Amniotic epithelial cell (primary cell): ENCODE measurements at places on chromosomes 5 and 9.

DNA sequence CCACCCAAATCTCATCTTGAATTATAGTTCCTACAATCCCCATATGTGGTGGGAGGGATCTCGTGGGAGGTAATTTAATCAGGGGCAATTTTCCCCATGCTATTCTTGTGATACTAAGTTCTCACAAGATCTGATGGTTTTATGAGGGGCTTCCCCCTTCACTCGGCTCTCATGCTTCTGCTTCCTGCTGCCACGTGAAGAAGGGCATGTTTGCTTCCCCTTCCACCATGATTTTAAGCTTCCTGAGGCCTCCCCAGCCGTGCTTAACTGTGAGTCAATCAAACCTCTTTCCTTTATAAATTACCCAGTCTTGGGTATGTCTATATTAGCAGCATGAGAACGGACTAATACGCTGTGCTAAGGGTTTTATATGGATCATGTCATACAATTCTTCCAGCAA, 72.3 kb downstream of the TLE4 start:
- no peak for DNase-seq

DNA sequence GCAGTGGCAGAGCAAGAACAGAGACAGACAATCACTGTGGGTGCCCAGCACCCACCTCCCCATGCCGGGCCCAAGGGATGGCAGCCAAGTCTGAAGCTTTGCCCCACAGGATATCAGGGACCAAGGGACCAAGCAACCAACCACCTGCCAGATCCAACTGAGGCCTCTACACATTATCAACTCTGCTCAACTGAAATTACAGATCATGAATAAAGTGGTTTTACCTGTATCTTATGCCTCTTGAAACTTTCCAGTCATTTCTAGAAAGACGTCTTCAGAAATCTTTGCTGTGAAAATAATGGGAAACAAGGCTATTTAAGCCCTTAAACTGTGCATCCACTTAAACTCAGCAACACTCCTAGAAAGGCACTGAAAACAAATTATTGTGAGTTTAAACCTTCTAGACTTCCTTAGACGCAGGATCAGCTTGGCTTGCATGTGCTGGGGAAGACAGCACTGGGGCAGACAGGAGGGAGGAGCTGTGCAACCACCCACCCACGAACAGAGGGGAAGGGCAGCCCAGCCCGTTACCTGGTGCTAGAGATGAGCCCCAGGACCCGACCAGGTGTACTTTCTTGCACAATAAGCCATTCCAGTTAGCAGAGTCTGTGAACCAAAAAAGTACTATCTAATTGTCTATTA, 80.0 kb downstream of the SEMA4D start:
- DNase-seq: no peak

- DNase-seq: no peak
Measured at GRCh38 chr5:17436761-17437221, 61.2 kb upstream of the TAF11L2 start.

DNA sequence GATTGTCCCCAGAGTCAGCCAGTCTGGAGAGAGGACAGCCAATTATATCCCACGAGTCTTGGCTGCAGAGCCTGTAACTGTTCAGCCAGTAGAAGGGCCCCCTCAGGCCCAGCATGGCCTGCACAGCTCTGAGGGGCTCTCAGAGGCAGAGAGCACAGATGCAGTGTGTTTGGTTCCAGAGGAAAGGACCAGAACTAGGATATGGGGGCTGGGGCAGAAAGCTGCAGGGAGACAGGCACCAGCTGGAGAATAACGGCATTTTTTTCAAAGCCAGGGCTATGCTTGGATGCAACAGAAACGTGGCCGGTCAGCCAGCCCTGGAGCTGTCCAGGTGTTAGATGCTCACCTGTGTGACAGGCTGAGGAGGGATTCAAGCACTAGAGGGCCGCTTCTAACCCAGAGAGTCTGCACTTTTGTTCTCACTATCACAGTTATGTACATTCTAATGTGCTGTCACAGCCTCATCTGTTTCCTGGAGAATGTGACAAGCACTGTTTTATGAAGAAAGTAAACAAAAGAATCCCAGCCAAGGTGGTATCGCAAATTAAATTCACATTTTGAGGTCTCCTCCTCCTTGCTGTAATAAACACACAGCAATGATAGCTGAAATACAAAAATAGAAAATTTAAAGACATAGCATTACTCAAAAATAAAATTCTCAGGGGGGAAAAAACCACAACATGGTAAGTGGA, 96.5 kb downstream of the GABBR2 start:
- DNase-seq: no peak

- peak; percentile 20 for DNase-seq
Measured at GRCh38 chr9:100473276-100474081, 530 bp downstream of the TMEFF1 start.

DNA sequence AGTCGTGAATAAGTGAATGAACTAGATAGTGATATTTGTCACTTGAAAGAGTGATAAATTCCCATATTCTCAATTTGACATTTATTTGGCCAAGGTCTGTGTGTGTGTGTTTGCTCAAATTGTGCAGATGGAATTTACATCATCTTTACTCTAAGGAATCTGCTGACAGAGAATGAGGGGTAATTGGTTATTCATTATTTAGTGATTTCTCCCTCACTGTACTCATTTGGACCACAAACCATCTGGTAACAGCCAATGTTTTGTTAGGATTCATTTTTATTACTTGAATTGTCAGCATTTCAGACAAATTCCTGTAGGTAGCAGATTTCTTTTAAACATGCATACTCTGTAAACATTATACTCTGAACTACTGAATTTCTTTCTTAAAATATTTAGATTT, 15.6 kb downstream of the VCAN start:
- no peak for DNase-seq

GRCh38 chr5:135231289-135231688, 167.7 kb downstream of the MACROH2A1 start:
- no peak for DNase-seq

DNA sequence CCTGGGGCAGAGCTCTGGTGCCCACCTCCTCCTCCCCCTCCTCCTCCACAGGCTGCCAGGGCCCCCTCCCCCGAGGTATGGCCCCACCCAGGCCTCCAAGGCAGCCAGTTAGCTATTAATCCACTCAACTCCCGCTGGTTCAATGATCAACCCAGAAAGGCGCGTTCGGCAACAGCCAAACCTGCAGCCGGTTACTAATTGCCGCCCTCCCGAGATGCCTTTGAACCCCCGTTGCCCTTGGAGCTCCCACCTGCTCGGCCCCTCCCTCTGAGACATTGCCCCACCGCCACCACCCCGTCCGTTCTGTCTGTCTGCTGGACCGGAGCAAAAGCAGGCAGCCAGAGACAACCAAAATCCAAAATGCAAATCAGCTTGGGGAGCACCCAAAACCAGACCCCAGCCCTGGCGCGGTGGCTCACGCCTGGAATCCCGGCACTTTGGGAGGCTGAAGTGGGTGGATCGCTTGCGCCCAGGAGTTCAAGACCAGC, 25.8 kb downstream of the NOTCH1 start:
- DNase-seq: no peak
